ENCODE measurements at places on chromosomes 7 and 10. TPM values are rescaled to one million over a fixed set of nuclear protein-coding genes. Genes with fewer than 3 reads are reported as not detected.

AGAP9 gene
- total RNA-seq: 1.3 TPM

- no peak for DNase-seq
These were observed 114.0 kb downstream of the BBS9 start for GRCh38 chr7:33243319-33243881.

DNA sequence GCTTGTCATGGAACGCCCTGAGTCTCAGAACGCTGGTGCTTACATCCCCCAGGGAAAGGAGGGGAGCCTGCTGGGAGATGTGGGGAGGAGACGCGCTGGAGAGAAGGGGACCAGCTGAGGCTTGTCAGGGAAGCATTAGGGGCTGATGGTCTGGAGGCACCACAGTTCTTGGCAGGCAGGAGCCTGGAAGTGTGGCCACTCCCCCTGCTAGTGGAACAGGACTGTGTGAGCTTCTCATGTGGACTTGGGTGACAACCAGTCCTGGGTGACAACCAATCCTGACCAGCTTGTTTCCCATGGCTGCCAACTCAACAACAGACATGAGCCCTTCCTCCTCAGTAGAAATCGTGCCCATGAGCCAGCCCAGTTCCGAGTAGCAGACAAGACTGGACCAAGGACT lies 87.8 kb downstream of the SPDYE5 start:
- no peak for DNase-seq

SUFU gene
- 7.6 TPM for total RNA-seq

DNA sequence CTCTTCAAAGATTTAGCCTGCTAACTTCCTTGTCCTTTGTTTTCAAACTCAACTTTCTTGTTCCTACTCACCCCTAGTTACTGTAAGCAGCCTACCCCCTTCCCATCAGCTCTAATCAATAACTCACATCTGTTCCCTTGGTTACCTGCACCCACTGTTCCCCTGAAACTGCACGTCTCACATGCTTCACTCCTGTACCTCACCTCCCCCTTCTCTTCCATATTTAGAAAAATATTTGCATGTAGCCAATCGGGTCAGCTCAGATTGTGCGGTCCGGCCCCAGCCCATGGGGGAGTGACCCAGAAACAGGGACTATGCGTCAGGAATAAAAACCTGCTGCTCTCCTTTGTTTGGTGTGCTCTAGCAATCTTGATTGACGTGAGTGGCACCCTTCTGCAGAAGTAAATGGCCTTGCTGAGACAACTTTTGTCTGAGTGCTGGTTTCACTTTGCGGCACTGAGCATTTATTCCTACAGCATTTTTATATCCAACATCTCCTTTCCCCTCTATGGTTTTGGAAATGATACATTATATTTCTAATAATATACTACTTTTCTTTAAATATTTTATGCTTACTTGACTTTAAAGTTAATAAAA lies 21.1 kb upstream of the FAM221A start:
- DNase-seq: no peak

GRCh38 chr7:137366995-137367394 lies 23.5 kb upstream of the PTN start:
- no peak for DNase-seq

GRCh38 chr10:82319074-82319473 lies 444.1 kb downstream of the NRG3 start:
- no peak for DNase-seq

Measured in Right ventricle myocardium superior (tissue), 1 donor.